ENCODE measurements at places on chromosomes 6 and 20.

DNA sequence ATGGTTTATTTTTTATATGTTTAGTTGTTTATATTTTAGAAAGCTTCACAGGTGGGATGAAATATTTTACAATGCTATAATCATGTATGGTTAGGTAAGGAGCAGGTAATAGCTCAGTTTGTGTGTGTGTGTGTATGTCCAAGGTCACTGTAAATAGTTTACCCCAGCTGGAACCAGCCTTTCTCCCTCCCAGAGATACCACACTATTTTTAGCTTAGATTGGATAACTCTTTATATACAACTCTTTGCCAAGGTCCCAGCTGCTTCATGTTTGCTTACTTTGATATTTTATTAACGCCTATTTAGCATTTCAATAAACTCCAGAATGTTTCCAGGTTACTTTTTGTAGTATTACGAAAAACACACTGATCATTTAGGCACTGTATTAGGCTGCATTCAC is 1.8 kb upstream of the PEX7 start:
- no peak for DNase-seq

- DNase-seq: no peak
These were observed 19.0 kb downstream of the THBS2 start for GRCh38 chr6:169234634-169235033.

GRCh38 chr20:2314759-2315439 is 19.1 kb downstream of the TGM3 start:
- DNase-seq: no peak

GRCh38 chr6:148674306-148674705 is 72.5 kb upstream of the UST start:
- DNase-seq: no peak

DNA sequence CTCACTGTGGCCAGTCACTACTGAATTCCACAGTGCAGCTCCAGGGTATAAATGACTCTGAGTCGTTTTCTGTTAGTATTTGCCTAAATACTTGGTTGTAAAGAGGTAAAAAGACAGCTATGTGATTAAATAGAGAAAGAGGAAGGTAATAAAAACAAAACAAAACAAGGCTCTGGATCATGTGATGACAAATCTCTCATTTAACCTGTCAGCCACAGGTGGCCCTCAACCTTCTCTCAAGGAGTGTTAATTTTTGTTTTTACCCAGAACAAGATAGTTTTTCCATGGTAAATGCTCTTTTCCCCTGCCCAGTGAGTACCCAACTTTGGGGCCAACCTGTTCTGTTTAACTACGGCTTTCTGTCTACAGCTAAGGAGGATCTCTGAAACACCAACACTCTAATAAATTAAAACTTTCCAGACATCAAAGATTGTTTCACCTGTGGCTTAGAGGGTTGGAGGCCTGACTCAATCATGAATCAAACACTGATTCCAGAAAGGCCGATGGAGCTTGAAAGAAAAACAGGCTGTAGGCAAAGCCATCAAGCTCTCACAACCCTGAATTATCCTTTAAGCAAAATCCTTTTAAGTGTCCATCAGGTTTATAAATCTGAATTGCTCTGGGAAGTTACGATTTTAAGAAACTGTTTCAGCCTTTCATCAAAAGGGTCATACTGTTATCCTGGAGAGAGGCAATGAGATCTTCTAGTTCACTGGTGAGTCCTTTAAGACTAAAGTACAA is 81.5 kb upstream of the BCLAF1 start:
- no peak for DNase-seq

DNA sequence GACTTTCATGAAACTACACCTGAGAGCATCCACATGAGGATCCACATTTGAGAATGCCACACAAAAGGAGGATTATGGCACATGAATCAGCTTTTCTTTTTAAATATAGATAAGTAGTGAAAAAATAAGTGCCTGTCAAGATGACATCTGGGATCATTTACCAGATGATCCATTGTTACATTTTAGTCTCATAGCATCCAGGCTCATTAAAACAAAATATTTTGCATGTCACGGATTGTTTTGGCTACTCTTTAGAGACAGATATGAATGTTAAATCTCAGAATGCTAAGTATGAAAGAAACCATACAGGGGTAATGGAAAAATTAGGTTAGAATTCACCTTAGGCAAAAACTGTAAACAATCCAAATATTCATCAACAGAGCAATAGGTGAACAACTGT is 66.7 kb downstream of the MYO6 start:
- DNase-seq: no peak

All from stimulated activated CD4-positive, alpha-beta T cell treated with anti-CD3 and anti-CD28 coated beads, Interleukin-1b, Interleukin-23, amount 100 ng/mL, for 24 hours (primary cell).